Endodermal cell (in vitro differentiated cells): ENCODE measurements at places on chromosomes 7 and 10. TPM values are rescaled to one million over a fixed set of nuclear protein-coding genes. Genes with fewer than 3 reads are reported as not detected.

- DNase-seq: no peak
Measured at GRCh38 chr10:24901686-24902399, 50.6 kb downstream of the PRTFDC1 start.

DNA sequence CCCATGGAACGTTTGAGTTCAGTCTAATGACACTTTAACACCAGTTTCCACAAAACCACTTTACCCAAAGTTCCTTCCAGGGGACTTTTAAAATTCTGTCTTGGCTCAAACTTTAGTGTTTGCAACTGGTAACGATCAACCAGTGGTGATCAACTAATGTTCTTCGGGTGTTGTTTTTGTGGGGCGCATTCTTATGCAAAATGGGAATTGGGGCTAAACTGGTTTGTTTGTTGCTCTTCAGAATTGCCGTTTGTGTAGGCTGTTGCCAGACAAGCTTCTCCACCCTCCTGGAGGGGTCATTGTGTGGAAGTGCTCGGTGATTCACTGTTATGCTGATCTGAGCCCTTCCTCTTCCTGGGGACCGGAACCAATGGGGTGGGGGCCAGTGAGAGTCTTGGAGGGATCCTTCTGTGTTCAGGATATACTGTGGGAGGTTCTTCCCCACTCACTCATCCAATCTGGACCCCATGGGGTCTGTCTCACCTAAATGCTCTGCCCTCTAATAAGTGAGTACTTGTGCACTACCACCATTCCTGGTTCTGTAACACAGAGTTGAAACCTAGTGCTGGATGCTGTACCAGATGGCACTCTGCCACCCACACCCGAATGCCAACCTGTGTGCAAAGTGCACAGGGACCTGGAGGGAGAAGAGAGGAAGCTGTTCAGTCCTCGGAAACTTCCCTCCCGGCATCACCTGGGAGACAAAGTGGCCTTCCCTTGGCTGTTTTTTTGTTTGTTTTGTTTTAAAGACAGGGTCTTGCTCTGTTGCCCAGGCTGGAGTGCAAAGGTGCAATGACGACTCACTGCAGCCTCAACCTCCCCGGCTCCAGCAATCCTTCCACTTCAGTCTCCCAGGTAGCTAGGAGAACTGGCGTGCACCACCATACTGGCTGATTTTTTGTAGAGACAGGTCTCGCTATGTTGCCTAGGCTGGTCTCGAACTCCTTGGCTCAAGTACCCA, 2.1 kb downstream of the NFE2L3 start:
- peak; percentile 89 for DNase-seq

- no peak for DNase-seq
Measured at GRCh38 chr10:72855790-72856189, 37.7 kb upstream of the OIT3 start.

Gene SCART1
- total RNA-seq: 0.72 to 1.2 TPM (median 0.80 TPM) in 3 replicates

Gene BUD23
- total RNA-seq: 58.5 and 62.2 TPM in 2 replicates

Gene SPACDR
- total RNA-seq: 1.3 and 1.6 TPM in 2 replicates

DNA sequence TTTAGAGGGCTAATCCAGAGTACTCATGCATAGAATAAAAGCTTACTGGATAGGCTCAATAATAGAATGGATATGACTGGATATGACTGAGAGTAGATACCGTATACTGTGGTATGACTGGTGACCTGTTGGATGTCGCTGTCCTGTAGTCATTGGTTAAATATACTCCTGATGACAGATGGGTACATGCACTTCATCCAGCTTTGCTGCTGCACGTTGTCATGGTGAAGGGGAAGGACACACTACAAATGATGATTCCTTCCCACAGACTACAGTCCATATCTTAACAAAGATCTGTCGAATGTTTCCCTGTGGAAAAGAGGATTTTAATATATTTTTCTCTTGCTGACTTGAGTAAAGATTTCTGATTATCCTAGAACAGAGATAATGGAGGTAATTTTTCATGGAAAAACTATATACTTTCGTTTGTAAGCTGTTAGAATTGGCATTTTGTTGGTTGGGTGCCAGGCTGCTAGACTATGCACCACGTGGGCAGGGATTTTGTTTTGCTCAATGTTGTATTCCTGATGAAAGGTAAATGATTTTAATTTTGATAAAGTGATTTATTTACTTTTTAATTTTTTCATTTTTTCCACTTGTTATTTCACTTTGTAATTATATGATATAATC, 97.3 kb downstream of the PPP1R9A start:
- DNase-seq: no peak

GRCh38 chr10:1473874-1474273, 263.5 kb downstream of the ADARB2 start:
- DNase-seq: no peak

DNA sequence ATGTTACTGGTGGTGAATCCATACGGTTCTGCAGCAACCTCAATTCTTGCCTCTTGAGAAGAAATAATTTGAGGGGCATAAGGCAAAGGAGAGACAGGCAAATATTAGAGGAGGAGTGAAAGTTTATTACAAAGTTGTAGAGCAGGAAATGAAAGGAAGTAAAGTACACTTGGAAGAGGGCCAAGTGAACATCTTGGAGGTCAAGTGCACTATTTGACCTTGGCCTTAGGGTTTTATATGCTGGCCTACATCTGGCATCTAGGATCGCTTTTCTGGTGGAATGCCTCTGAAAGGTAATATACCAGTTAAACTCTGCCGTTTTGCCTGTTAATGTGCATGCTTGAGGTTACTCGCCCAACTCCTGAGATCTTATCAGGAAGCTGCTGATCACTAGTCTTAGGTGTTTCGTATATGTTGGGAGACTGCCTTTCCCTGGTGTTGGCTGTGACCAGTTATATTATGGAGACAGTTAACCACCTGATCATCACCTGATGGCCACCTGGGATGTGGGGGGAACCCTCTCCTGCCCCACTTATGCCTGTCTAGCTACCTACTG, 66.1 kb upstream of the CYP2C18 start:
- DNase-seq: no peak

DNA sequence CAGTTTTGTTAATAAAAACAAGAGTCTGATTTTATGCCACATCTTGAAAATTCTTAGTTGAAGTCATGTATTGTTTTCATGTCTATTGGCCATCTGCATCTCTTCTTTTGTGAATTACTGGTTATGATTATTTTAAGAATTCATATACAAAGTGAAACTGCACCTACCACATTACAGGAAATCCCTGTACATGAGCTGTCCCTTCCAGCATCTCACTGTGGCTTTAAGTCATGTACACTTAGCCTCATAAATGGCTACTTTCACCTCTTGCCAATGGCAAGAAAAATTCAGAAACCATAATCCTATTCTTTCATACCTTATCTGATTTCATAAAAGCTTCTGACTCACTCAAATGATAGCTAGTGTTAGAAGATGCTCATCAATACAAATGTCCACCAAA, 48.6 kb downstream of the CRTAC1 start:
- DNase-seq: no peak

Gene CACNB2
- total RNA-seq: 1.9 to 3.3 TPM (median 2.2 TPM) in 3 replicates

Gene HOXA11
- not detected in 2 replicates for total RNA-seq

DNA sequence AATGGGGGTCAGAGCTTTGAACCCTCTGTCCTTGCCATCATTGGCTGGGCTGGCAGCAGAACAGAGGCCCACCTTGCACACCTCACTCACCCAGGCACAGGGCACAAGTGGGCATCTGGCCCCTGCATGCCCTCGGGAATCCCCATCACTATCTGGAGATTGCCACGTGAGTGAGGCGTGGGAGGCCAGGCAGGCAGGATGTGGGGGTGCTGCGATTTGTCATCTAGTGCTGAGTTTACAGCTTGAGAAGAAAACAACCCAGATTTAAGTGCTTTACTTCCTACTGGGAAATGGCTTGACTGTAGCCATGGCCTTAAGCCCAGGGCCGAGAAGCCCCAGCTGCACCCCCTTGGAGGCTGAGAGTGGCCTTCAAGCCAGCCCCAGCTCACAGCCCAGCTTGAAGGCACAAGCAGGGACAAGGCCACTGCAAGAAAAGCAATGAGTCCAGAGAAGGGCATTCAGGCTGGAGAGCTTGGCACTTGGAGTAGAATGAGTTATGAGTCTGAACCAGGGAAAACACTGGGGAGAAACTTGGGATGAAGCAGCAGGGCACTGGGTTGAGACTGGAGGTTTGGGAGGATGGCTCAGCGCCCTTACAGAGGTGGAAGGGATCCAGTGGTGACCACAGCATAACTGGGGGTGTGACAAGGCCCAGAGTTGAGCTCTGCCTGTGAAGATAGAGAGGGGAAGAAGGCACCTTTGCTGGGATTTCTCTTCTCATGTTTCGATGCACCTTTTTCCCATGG, 123.0 kb downstream of the CXCL12 start:
- no peak for DNase-seq

DNA sequence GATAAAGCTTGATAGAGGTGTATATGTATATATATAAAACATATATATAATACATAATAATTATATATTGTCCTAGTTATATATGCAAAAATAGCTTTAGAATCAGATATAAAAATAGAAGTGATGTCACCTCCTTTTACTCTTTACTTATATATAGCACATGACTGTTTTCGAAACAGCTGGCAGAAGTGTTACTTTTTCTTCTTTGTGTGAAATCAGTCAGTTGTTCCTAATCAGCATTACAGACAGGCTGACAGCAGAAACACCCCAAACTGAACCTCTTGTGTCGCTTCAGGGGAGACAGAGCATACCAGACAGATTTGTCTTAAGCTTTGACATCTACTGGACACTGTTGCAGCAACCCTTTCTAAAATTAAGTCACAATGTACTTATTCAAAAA, 684.9 kb upstream of the CELF2 start:
- DNase-seq: no peak

- DNase-seq: no peak
Measured at GRCh38 chr7:78346827-78347226, 548.3 kb downstream of the PHTF2 start.
